ENCODE measurements at places on chromosomes 3 and 15. TPM values are rescaled to one million over a fixed set of nuclear protein-coding genes. Genes with fewer than 3 reads are reported as not detected.

DNA sequence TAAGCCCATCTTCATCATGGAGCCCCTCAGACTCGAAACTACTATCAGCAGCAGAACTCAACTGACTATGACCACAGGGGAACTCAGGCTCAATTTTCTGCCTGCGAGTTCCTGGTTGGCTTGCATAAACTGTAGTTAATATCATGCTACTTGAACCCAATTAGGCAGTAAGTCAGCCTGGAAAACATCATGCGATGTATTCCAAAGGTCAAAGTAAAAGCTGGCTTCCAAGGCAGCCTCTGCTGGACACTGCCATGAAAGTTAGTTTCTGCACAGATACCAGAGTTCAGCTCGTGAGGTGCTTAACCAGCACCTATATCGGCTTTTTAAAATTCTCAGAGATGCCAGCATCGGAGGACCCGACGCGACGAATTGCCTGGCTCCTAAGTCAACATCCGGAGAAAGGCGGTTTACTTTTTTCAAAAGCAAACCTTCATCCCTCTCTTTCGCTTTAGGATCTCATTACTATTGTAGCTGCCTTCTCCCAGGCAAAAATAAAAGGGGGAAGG, 3.8 kb downstream of the ANP32A start:
- DNase-seq = no peak

DNA sequence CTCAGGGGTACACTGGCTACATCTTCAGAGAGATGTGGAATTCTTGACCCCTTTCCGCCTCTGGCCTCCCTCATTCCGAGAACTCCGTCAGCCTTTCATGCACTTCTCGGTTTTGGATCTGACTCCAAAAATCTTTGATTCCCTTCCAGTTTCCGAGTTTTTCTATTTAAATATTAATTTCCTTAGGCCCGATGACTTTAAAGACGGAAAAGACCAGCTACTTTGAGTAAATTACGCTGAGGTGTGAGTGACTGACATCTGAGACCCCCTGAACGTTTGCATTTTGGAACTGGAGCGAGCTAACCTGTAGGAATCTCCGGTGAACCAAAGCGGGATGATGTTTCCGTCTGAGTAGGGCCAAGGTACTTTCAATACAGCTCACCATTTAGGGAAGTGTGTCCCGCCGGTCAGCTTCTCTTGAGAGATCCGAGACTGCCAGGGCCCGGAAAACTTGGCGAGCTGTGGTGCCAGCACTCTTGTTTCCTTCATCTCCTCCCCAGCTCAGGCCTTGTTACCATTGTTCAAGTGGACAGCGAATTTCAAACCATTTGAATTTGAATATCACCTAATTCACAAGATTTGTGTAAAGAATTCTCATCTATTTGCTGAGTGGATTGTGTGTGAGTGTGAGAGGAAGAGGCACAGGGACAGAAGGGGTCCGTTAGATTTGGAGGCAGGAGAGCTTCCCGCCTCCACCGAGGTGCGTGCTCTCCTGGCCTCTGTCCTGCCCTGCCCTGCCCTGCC, 5.4 kb downstream of the SOX14 start:
- DNase-seq = no peak

MYL3 gene
- total RNA-seq = 3.3 TPM

CCR2 gene
- total RNA-seq = 3.7 TPM

- DNase-seq = no peak
These were observed 958 bp downstream of the GLDN start for GRCh38 chr15:51342227-51342999.

KBTBD13 gene
- total RNA-seq = 0.27 TPM

GOLGA6D gene
- 0.18 TPM for total RNA-seq

GRCh38 chr3:143120716-143121240, 1.2 kb downstream of the CHST2 start:
- no peak for DNase-seq

DNA sequence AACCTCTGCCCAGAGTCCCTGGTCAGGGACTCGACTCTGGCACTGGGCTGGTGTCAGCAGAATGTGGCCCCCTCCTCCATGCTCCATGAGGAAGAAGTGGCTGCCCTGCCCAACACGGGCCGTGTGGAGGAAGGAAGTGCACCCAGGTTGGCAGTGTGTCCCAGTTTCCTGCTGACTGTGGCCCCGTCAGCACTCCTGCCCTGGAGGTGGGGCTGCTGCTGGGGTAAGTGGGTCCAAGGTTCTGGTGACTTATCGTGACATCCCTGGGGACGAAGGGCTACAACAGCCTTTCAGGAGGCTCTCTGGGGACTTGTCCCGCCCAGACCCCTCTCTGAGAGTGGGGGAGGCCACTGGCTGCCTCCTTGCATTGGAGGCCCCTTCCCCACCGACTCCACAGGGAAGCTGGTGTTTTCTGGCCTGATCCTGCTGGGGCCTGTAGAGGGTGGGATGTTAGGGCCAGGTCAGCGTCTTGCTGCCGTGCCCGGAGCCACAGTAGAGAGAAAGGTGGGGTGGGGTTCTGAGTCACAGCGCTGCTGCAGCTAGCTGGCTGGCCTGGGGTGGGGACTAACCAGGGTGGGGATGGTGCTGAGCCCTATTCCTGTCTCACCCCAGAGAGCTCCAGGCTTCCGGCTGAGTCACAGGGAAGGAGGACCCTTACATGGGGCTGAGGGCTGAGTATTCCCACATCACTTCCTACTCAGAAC, 10.5 kb downstream of the SEMA4B start:
- DNase-seq = no peak

- DNase-seq = no peak
These were observed 57.4 kb downstream of the LRTM1 start for GRCh38 chr3:54870423-54870822.

DNA sequence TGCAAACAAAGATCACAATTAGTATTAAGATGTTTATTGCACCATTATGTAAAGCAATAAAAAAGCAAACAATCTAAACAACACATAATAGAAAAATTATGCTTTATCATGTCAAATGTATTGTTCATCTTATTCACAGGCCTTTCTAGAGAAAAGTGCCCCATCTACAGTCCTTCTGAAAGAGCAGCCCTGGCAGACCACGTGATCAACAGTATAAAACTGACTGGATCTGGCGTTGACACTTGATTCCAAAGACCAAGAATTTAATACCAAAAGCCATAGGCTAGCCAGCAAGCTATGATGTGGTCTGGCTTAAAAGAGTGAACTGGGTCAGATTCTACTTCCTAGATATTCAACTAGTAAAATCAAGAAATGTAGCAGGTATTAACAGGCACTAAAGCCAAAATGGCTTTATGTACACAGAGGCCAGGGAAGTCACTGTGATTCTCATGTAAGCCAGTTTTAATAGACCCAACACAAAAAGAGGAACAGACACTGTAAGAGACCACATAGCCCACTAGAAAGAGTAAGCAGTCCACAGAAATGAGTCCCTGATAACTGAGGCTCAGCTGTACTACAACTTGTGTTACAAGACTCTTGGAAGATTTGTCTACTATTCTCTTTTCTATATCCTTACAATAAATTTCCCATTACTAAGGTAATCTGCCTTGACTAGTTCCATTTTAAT, 32.5 kb downstream of the DMXL2 start:
- DNase-seq = no peak

DNA sequence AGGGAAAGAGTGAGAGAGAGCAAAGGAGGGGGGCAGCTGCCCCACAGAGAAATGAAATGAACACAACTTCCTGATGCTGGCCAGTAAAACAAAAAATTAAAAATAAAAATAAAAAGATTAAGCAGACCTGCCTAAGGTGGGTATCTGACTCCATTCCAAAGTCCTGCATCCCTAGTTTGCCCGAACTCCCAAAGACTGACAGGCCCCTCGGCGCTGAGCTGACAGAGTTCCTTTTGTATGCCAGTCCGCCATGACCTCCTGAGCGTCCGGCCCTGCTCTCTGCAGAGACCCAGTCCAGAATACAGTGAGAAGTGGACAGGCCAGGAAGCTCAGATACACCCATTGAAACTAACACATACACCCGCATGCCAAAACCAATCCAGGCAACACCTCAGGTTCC, 54.9 kb downstream of the CHDH start:
- no peak for DNase-seq

GRCh38 chr15:77016321-77016695, 21.4 kb downstream of the PSTPIP1 start:
- DNase-seq = no peak

GRCh38 chr3:101878589-101878988, 29.3 kb downstream of the NFKBIZ start:
- DNase-seq = no peak

DNA sequence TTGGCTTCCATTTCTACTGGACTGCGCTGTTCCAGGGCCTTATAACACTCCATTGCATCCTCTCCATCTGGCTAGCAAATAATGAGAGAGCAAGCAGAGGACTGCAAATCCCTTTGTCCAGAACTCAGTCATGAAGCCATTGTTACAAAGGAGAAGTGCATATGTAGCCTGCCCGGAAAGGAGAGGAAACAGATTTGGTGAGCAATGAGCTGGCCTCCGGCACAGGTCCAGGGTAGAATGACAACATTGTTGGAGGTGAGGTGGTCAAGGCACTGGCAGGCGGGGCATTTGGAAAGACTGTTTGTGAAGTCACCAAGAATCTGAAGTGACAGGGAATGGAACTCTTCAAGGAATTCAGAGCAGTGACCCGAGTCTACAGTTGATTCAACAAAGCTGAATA, 25.0 kb upstream of the ATP1B3 start:
- DNase-seq = no peak

DPPA4 gene
- total RNA-seq = not detected

SLC6A1 gene
- total RNA-seq = 10.9 TPM

RTP3 gene
- not detected for total RNA-seq

SLC28A2 gene
- not detected for total RNA-seq

PIERCE2 gene
- 0.85 TPM for total RNA-seq

DNA sequence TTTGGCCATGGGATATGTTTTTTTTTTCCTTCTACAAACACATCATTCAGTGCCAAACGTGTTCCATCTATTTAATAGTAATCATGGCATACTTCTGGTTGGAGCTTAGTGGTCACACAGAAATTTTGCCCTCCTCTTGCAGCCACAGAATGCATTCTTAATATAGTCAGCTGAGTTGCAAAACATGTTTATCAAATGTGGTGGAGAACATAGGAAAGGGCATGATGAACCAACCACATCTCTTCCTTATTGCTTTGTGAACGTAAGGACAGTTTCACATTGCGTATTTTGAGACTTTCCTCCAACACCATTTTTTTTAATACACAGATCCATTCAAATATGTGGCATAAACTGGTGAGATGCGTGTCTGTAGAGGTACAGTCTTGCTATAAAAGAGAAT, 106.8 kb downstream of the BBX start:
- DNase-seq = no peak

SPINT1 gene
- total RNA-seq = 4.0 TPM

CSPG4 gene
- 57.5 TPM for total RNA-seq

GRCh38 chr3:46558184-46559043, 7.7 kb downstream of the LRRC2 start:
- DNase-seq = peak; percentile 78

SCN11A gene
- 0.71 TPM for total RNA-seq

- DNase-seq = no peak
These were observed 21.9 kb upstream of the SEC13 start for GRCh38 chr3:10342781-10343180.

PARL gene
- 57.2 TPM for total RNA-seq

CLDN18 gene
- 0.09 TPM for total RNA-seq

ZNF619 gene
- total RNA-seq = 7.3 TPM

FEZF2 gene
- not detected for total RNA-seq

DNA sequence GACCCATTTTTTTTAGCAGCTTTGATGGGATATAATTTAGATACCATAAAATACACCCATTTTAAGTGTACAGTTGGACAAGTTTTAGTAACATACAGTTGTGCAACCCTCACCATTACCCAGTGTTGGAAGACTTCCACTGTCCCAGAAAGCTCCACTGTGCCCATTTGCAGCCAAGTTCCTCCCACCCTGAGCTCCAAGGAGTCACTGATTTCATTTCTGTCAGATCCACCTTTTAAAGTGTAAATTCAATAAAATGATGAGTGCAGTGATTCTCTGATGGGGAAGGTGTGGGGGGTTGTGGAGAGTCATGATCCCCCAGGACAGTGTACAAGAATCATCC, 93.2 kb upstream of the IGF1R start:
- no peak for DNase-seq

DNA sequence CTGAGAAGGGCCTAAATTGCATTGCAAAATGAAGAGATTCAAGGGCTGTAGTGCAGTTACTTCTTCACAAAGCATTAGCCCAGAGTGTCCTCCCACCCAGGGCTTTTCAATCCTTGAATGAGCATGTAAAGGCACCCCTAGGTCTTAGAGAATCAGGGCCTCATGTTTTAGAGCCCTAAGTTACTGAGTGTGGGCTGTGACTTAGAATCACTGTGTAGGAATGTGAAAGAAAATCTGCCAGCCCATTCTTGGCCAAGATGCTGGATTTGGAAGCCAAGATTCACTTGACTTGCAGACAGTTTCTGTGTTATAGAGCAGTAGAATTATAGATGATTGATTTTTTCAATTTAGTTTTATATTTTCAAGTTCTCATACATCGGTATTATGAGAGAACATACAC, 153.2 kb downstream of the MYRIP start:
- DNase-seq = no peak

- DNase-seq = no peak
These were observed 302.0 kb downstream of the ZBBX start for GRCh38 chr3:167078070-167078622.

CEP152 gene
- total RNA-seq = 11.1 TPM

All from sciatic nerve (tissue), 2 donors.